ENCODE measurements at places on chromosomes 1 and 21.
A peak's percentile ranks its signal among the peaks of the same experiment; 100 is the strongest.

- ATAC-seq = peak; percentile 37
Observed at GRCh38 chr1:17400725-17401341, 28.8 kb downstream of the PADI6 start.

DNA sequence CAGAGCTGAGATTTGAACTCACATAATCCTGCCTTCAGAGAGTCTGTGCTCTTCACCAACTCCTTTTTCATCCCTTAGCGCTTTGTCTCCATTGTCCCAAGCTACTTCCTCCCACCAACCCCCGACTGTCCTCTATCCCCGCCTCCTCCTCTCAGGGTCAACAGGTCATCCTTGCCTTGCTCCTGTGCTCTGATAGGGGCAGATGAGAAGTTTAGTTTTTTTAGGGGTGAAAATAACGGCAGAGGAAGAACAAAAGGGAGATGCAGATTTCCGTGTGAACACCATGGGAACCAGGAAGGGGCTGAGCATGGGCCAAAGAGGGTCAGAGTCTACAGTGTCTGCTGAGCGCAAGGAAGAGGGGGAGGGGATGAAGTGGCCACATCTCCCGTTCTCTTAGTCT, 31.9 kb downstream of the GLUL start:
- ATAC-seq = no peak

DNA sequence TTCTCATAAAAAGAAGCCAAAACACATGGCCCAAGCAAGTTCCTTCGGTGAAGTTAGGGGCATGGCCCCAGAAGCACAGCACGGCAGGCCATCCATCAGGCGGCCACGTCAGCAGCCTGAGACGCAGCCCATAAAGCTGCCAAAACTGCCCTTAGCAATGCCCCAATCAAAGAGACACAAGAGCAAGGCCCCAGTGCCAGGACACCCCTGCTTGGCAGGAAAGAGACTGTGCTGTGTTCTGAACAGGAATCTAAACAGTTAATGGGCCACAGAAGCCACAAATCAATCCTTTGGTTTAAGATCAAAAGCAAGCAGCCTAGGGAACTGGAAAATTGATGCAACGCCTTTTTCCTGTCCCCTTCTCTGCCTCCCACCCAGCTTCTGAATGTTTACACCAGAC, 497.0 kb upstream of the USP24 start:
- ATAC-seq = no peak

GRCh38 chr1:211606914-211607753, 28.2 kb upstream of the SLC30A1 start:
- no peak for ATAC-seq

DNA sequence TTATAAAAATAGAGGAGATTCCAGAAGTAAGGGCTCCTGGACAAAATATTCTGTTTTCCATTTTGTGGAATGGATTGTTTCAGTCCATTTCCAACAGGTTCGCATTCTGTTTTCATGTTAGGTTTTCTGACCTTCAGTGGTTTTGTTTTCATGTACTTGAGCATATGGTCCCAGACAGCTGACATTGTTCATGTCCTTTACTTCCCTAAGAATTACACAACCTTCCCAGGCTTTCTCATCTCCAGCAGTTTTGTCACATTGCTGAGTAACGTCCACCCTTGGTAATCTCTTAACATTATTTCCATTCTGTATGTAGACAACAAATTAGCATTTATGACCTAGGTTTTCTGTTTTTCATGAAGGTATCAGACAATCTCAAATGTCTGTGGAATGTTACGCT, 21.0 kb upstream of the ERRFI1 start:
- no peak for ATAC-seq

DNA sequence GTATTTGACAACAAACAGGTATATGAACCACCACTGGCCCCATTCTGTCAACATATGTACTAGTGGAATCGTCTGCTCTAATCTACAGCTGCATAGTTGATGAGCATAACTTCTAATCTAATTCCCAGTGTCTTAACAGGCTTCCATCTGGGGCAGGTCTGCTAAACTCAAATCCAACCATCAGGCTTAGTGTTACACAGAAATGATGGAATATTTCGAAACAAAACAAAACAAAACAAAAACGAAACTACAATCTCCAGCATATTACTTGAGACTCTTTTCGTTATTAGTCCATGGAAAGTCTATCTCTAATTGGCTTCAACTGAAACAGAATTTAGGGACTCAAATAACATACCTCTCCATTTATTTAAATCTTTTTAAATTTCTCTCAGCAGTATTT, 37.6 kb downstream of the DIPK1A start:
- ATAC-seq = no peak

- ATAC-seq = no peak
Observed at GRCh38 chr1:57204091-57204490, 219.8 kb downstream of the DAB1 start.

DNA sequence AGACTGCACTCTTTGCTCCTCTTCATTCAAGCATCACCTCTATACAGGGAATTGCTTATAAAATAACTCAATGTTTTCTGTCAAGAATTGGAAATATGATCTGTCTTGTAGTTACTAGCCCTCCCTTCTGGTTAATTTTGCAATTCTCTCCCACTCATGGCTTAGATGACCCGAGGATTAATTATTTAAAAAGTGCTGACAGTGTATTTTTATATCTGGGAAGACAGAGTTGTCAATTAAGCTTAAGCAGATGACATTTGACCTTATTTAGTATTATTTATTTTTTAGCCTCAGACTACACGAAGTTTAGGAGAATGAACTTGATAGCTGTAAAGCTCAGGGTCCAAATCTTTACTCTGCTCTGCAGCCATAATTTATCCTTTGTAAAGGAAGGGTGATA, 538.5 kb downstream of the NEGR1 start:
- no peak for ATAC-seq

- ATAC-seq = no peak
Observed at GRCh38 chr1:226985239-226985838, 45.2 kb downstream of the COQ8A start.

GRCh38 chr1:32020339-32020738, 6.7 kb downstream of the KHDRBS1 start:
- ATAC-seq = no peak

DNA sequence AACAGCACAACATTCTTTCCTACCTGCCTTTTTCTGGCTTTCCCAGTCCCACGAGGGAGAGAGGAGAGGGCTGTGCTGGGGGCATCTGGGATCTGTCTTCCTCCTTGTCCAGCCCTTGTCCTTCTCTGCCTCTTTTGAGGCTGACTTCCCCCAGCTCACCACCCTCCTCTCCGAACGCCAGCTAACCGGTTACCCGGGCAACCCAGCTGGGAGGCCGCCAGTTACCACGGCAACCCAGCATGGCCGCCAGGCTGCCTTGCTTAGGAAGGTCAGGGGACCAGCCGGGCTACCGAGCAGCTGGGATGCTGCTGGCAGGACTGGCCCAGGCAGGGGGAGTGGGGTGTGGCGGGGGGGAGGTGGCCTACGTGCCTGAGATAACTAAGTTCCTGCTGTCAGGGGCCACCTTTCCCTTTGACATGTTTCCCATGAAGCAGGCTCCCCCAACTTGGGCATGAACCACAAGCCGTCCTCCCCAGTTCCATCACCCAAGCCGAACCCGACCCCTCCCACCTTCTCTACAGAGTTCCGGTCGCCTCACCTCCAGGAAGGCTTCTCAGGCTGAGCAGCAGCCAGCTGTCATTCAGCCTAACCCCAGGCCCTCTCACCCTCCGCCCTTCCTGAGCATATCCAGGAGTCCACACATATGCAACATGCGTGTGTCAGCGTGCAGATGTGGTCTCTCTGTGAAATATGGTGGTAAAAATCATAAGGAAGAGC, 8.7 kb downstream of the PLEKHA6 start:
- peak; percentile 88 for ATAC-seq

GRCh38 chr1:216903382-216903740, 180.1 kb upstream of the ESRRG start:
- ATAC-seq = no peak

DNA sequence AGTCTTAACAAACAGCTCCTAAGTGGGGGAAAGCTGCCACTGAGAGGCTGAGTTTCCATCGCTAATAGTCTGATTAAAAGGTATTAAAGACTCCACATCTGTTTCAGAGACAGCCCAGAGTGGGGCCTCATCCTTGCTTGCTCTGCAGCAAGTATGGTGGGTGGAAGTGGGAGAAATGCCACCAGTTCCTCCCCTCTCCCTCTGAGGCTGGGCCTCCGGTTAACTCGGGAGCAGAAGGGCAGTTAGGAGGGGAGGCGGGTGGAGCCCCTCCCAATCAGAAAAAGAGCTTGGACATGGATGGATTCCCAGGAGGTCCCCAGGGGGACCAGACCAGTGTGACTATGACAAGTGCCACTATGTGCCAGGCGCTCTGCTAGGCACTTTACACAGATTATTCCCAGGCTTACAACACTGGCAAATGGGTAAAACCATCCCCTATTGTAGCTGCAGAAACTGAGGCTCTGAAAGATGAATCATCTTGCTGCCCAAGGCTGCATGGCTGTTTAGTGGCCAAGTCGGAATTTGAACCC, 11.4 kb upstream of the ASCL5 start:
- no peak for ATAC-seq

GRCh38 chr1:112504661-112505399, 3.9 kb upstream of the WNT2B start:
- no peak for ATAC-seq

DNA sequence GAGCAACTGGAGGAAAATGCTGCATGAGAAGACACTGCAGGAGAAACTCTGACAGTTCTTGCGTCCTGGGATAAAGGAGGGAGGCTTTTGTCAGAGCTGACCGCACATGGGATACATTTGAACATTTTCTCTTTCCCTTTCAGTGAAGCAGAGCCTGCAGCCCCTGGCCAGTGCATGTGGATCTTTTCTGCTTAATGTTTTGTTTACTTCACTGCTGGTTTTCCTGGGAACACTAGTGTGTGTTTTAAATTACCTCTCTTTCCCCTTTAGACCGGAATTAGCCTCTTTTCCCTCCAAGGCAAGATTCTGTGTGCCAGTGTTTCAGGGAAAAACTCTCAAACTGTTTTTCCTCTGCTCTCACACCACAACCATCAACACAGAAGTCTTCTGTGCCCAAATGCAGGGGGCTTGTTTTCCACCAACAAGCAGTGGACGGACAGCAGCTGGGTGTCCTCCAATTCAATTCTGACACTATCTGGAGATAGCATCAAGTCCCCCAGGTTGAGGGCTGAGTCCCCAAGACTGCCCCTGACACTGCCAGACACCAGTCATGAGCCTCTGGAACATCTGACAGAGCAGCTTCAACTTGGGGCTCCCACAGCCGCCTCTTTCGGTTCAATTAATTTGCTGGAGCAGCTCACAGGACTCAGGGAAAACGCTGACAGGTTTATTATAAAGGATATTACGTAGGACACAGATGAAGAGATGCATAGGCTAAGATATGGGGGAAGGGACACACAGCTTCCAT, 136.2 kb downstream of the RHOU start:
- ATAC-seq = no peak

DNA sequence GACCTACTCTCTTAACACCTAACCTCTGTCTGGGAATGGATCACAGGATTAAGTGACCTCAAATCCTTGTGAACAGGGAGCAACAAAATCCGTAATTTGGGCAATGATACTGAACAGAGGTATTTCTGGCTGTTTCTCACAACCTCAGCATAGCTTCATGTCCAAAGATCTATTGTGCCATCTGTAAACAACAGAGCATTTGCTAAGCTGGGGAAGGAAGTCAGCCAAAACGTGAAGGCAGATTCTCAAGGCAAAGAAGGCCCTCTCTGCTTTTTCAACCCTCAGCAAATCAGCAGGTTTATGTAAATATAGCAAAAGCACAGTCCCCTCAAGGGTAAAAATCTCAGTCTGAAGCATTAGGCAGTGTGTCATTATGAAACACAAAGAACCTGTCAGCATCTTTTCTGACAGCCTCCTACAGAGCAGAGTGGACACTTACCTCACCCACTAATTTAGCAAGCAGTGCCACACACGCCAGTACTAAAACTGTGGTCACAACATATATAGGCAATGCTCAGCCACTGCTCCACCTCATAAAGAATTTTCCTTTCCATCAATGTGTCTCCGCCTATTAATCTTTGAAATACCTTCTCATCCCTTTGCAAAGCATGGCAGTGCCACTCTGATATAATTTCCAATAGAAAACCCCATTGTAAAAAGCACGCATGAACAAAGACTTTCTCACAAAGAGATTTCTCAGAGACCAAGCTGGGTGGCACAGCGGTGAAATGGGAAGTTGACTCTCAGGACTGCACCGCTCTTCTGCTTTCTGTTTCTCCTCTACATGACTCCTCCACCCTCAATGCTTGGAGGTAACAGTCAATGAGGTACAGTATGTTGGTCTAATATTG, 188.0 kb downstream of the RERE start:
- ATAC-seq = peak; percentile 91

- ATAC-seq = no peak
Observed at GRCh38 chr1:242854466-242854865, 330.0 kb upstream of the PLD5 start.

DNA sequence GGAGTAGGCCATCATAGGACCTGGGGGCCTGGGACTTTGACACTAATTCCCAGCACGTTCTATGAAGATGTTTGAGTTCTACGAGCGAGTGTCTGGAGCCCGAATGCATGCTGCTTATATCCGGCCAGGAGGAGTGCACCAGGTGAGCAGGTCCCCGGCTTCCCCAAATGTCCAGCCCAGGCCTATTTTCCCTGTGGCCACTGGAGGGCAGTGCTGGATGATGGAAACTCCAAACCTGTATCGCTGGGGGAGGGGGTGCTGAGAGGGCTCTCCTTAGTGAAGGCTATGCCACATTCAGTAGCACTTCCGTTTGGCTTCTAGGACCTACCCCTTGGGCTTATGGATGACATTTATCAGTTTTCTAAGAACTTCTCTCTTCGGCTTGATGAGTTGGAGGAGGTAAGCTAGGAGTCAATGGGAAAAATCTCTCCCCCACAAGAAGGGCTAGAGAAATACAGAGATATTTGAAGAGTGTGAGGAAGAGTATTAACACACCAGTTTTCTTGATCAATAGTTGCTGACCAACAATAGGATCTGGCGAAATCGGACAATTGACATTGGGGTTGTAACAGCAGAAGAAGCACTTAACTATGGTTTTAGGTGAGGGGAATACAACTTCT, 5.2 kb upstream of the FCER1G start:
- ATAC-seq = peak; percentile 76

DNA sequence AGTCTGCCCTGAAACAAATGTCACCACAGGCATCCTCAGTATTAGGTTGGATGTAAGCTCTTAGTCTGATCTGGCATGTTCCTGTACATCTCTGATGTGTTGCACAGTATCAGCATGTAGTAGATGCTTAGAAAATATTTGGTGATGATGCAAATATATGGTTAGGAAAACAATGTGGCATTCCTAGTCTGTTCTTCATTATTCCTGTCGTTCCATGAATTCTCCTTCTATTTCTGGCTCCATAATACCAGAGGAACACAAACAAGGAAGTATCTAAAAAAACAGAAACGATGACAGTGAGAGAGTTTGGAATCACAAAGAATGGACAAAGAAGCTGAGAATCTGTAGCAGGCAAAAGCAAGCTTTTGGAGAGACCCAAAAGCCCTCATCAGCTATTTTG, 236.6 kb downstream of the HHAT start:
- ATAC-seq = no peak

DNA sequence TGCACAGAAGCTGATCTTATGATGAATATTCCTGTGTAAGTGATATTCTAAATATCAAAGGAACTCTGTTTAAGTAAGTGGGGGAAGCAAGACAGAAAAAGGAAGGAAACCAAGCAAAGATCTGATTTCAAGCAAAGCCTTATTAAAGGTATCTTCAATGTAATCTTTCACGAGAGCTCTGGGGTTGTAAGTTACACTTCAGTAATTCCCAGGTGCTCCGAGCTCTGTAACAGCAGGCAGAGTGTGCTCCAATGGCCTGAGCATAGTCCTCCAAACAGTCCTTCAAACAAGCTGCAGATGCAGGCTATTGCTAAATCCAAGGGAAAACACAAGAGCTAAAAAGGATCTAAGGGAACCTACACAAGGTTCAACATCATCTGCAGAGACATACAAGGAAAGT, 949.7 kb upstream of the TMPRSS15 start:
- no peak for ATAC-seq

All from motor neuron (in vitro differentiated cells).